ENCODE measurements at places on chromosomes 4 and X.

- DNase-seq: no peak
Measured at GRCh38 chrX:68487924-68488323, 10.9 kb upstream of the YIPF6 start.

GRCh38 chr4:28227764-28228163 lies 1367.1 kb downstream of the STIM2 start:
- DNase-seq: no peak

DNA sequence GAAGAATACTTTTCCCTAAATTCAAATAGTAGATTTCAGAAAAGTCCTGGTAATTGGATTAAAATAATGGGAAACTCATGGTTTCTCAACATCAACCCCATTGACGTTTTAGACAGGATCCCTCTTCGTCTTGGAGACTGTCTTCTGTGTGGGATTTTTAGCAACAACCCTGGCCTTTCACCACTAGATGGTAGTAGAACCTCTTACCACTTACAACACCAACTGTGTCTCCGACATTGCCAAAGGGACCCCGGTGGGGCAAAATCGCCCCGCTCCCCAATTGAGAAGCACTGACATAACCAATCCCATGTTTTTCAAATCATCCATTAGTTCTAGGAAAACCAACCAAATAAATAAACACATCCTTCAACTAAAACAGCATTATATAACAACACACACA lies 16.9 kb upstream of the ANOS1 start:
- peak; percentile 10 for DNase-seq

DNA sequence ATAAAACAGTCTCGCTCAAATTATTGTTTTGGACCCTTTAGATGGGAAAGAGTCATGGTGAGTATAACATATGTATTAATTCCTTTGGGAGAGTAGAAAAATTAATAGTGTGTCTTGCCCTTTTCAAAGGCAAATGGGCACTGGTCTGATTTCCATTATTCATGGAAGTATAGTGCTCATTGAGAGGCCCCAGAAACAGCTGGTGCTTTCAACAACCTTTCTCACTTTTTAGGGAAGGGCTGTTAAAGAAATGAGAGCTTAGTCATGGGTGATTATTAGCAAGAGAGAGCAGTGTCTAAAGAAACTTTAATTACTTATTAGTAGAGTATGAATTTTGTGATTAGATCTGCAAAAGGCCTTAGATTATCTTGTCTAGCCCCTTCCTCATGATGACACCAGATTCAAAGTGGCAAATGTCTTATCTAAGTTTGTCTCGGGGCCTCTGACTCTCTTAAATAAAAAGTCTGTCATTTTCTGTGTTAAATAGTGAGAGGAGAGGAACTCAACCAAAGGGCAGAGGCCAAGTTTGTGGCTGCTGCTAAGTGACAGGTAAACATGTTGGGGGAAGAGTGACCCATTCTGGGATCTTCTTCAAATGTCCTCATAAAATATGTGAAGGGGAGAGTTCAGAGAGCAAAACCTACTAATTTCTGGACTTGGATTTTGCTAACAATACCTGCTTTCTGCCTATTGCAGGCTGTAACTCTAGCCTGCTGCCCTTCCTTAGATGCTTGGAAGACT lies 110.6 kb downstream of the REPS2 start:
- no peak for DNase-seq

GRCh38 chr4:18442957-18443356 lies 421.4 kb upstream of the LCORL start:
- DNase-seq: no peak

Measured in CD4-positive, alpha-beta T cell treated with Interleukin-10 for 1 hour (primary cell).